ENCODE measurements at places on chromosomes 11 and 22.

- DNase-seq = no peak
Observed at GRCh38 chr22:44807915-44808690, 55.7 kb downstream of the ARHGAP8 start.

- no peak for DNase-seq
Observed at GRCh38 chr11:100545556-100545955, 141.5 kb upstream of the ARHGAP42 start.

DNA sequence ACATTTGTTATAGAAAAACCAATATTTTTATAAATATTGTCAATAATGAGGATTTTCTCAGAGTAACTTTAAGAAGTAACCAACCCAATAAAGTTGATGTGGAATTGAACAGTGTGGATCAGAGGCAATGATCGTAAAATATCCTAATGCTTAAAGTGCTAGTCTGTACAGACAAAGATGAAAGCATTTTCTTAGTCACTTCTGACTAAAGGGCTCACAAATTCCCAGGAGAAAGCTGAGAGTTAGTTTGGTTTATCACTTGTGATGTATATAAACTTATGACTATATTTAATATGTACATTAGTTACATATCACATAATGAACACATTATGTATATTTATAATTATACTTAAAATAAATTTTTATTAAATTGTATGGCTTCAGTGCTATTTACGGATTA is 25.4 kb upstream of the DDI1 start:
- no peak for DNase-seq

DNA sequence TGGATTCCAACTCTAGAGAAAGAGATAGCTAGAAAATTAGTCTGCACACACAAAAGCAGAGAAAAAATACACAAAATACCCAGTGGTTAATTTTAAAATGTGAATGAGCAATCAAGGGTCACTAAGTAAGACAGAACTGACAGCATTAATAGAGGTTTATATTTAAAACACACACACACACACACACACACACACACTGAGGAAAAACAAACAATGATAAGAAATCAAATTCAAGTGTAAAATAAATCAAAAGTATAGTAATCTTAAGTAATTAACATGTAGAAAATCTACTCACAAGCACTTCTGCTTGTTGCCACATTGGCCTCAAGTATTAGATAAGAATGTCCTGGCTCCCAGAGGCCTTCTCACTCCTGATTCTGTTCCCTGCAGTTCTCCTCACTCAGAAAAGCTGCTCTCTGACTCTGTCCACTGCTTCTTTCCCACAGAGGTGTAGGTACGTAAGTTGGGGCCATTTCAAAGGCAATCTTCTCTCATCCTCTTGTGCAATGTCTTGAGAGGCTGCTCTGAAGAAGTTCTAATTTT is 33.3 kb upstream of the OLFML1 start:
- DNase-seq = no peak

GRCh38 chr11:84800755-84801346 is 826.3 kb downstream of the DLG2 start:
- no peak for DNase-seq

Measured in testis (tissue), 5 donors.